Fibroblast of lung (primary cell): ENCODE measurements at places on chromosomes 7 and 10. TPM values are rescaled to one million over a fixed set of nuclear protein-coding genes. Genes with fewer than 3 reads are reported as not detected.

GSAP gene
- total RNA-seq = 10.3 and 21.5 TPM in 2 replicates

AGMO gene
- total RNA-seq = not detected in 2 replicates

CDK14 gene
- 36.0 and 41.1 TPM in 2 replicates for total RNA-seq

ELFN1 gene
- 0.33 and 0.51 TPM in 2 replicates for total RNA-seq
